ENCODE measurements at places on chromosomes 4 and X.

- no peak for DNase-seq
Measured at GRCh38 chr4:1491328-1492141, 85.3 kb upstream of the NKX1-1 start.

GRCh38 chr4:37452952-37453280 is 208.4 kb downstream of the NWD2 start:
- DNase-seq = peak; percentile 19

- DNase-seq = no peak
Measured at GRCh38 chr4:23773884-23774636, 115.8 kb downstream of the PPARGC1A start.

- DNase-seq = no peak
Measured at GRCh38 chr4:176817204-176817603, 24.5 kb upstream of the VEGFC start.

DNA sequence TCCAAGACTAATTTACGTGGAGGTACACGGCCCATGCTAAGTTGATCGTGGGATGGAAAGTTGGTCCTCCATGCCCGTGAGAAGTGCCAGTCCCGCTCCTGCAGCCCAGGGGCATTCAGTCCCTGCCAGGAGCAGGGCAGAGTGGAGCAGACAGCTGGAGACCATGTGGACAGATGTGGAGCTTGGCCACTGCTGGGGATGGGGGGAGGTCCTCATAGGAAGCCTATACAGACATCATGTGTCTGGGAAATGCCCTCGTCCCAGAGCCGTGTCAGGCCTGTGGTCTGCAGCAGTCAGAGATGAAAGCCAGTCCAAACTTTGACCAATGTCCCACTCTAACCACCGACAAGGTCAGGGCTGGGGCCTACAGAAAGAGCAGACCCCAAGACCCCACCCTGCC is 118.4 kb downstream of the CPZ start:
- no peak for DNase-seq

DNA sequence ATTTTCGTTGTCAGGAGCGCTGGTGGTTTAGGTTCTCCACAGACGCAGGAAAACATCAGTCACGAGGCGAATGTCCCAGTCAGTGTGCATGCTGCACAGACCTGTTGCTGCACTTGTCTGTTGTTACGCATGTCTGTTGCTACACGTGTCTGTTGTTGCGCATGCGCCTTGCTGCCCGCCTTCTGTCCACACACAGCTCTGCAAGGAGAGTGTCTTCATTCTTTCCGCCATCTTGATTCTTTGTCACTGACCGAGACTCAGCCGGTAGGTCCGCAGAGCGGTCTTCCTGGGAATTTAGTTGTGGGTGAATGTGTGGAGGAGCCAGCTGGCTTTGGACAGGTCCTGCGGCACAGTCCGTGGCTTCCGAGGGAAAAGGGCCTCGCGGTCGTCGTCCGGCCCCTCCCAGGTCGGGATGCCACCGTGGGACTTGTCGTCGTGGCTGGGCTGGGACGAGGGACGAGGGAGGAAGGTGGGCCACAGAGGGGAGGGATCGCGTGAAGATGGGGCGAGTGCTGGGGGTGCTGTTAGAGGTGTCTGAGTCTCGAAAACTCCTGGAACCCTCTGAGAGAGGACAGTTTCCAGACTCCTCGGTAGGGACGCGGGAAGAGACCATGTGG is at the start of gene PAGE2B:
TSS of gene PAGE2B (plus strand) at position 180 of the 617 bp plus-strand sequence. CDS start 1,012 bp downstream, outside the sequence.
- DNase-seq = no peak

DNA sequence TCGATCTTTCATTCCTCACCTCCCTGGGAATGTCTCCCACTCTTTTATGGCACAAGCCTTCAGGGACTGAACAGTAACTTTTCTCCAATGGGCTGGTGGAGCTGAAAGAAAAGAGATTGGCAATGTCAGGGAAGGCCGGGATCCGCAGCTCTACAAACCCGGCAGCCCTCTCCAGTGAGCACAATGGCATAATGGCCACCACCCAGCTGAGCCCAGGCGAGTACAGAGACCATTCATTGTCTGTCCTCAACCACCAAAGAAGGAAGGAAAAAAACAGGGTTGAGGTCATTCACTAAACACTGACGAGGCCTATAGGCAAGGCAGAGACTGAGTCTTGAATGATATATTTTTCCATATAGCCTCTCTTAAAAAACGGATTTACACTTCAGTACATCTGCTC is 3.6 kb downstream of the GEMIN8 start:
- DNase-seq = no peak

GRCh38 chr4:150229520-150229919 is 151.3 kb downstream of the DCLK2 start:
- DNase-seq = no peak
